ENCODE measurements at places on chromosomes 3 and 15.

- DNase-seq = no peak
Measured at GRCh38 chr15:100525436-100525835, 3.3 kb downstream of the CERS3 start.

GRCh38 chr3:4320096-4320911, 17.1 kb downstream of the SETMAR start:
- DNase-seq = no peak

DNA sequence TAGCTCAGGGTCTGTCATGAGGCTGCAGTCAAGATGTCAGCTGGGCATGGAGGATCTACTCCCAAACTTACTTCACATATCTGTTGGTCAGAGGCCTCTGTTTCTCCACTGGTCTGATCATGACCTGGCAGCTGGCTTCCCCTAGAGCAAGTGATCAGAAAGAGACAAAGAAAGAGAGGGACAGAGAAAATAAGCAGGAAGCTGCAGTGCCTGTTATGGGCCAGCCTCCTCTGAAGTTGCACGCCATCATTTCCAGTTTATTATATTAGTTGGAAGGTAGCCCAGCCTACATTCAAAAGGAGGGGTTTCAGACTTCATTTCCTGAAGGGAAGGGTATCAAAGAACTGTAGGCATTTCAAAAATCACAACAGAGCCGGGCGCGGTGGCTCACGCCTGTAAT, 5.0 kb upstream of the RPP25 start:
- DNase-seq = no peak

- DNase-seq = peak; percentile 64
Measured at GRCh38 chr3:106263011-106263410, 394.2 kb upstream of the CBLB start.

DNA sequence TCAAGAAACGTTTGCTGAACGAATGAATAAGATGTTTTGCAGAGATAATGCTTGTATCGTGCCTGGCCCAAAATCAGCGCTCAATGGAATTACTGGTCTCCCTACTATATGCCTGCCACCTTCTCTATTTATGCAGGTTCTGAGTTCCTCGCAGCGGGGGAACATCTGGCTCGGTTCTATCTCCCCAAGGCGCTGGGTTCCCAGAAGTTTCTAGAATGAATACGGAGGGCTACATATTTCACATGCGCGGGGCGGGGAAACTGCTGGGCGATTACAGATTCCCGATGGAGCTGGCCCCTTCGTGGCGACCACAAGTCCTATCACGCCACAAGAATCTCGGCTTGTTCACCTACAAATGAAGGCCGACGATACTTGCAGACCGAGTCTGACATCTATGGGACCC, 411 bp upstream of the EIF2B5 start:
- DNase-seq = peak; percentile 29

DNA sequence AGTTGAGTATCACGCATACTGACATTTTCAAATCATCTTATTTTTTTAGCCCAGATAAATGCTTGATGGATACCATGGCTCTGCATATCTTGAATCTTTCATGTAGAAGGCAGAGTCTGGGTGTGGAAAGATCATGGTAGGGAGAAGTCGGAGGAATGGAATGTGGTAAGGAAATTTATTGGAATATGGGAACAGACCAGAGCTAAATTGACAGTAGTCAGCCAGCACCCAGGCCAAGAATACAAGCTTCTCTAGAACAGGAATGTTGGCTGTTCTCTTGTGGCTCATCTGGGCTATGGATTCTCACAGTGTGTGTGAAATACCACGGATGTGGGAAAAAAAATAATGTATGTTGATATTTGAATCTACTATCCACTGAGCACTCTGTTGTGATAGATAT, 305.7 kb upstream of the COL8A1 start:
- DNase-seq = peak; percentile 85

GRCh38 chr15:91678003-91678402, 175.5 kb upstream of the SLCO3A1 start:
- DNase-seq = no peak

- no peak for DNase-seq
Measured at GRCh38 chr3:24522146-24522579, 27.5 kb upstream of the THRB start.

GRCh38 chr3:15610082-15610759, 8.7 kb downstream of the BTD start:
- peak; percentile 32 for DNase-seq

DNA sequence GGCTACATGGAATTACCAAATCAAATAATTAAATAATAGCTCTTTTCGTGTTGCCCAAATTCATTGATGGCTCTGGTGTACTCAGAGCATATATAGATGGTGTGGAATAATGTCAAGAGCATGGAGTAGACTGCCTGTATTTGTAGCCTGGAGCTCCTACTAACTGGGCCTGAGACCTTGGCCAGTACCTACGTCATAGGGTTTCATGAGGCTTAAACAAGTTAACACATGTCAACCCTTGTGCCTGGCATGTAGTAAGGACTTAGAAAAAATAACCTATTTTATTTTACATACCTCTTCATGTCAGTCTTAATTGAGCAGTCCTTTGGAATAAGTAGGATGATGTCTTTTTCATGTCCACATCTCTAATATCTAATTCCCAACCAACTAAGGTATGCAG, 223.7 kb upstream of the DPH6 start:
- DNase-seq = no peak

DNA sequence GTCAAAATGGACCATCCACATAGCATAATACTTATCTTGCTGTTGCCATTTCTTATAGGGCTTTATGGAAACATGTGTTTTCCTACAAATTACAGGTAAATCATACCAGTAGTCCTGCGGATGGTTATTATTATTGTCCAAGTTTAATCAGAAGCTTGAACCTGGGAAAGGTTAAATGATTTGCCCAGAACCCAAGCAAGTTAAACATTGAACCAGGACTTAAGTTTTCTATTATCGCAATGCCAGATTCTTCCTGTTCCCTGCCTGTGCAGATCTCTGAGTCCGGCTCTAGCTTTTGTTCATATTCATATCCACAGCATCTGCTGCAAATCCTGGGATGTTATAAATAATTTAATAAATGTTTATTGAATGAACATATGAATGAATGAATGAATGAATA, 12.5 kb downstream of the LPP start:
- DNase-seq = no peak

DNA sequence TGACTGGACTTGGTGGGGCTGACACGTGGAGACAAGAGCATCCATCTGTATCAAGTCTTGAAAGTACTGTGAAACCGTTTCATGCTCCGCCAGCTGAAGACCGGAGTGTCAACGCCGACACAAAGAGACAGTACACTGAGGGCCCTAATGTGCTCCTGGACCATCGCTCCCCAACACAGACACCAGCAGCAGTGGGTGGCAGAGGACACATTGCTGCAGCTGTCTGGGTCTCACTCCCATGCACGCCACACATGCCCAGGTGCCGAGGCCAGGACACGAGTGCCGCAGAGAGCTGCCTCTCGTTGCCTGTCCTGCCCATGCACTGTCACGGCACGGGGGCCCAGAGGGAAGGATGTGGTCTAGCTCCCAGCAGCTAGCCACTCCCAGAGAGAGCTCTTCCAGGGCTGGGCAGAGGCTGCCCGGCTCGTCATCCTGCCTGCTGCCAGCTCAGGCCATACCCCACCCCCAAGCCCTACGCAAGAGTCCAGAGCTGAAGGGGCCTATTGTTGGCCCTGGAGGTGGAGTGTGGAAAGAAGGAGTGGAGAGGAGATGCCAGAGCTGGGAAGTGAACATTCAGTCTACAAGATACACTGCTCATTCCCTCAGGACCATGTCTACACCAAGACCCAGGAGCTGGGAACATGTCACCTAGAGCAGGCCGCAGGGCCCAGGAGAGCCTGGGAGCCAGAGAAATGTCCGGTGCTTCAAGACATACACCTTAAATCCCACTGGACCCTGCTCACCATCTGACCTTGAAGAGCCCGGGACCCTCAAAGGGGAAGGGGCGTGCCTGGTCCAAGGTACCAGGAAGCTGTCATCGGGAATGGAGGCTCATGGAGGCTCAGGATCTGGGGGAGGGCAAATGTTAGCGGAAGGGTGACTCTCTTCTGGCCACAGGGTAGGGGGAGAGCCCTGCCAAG, 7.7 kb downstream of the TNK2 start:
- no peak for DNase-seq

DNA sequence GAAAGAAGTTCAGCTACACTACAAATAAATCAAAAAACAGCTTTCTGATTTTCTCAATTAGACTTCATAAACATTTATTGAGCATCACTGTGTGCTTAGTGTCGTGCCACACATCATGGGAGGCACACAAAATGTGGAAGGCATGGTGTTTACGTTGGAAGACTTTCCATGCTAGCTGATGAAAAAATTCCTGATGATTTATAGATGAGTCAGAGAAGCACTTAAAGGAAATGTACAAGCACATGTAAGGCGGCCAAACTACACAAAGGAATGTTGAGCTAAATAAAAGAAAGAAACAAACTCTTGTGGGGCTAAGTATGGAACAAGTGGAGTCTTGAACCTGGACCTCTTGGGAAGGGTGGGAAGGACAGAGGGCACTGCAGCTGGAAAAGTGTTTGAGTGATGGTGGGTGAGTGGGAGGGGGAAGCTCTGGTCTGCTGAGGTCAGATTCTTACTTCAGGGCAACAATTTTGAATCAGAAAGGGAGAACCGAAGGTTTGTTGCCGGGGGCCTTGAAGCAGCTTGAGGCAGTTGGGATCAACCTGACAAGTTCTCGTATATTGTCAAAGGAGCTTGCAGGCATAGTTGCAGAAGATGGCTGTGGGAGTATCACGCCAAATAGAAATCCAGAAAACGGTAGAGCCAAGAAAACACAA, 66.9 kb downstream of the FOXB1 start:
- peak; percentile 90 for DNase-seq

DNA sequence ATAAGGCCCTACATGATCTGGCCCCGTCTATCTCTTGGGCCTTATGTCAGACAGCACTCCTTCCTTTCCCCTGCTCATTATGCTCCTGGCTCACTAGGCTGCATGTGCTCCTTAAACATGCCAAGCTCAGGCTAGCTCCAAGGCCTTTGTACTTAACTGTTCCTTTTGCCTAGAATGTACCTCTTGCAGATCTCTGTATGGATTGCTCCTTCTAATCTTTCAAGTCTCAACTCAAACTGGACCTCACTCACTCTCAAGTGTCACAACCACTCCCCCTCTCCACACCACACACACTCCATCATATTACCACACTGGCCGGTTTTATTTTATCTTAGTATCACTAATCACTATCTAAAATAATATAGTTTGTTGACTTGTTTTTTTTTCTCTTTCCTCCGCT, 36.4 kb downstream of the ZMAT3 start:
- DNase-seq = no peak

- peak; percentile 94 for DNase-seq
Measured at GRCh38 chr3:15636028-15636709, 34.6 kb downstream of the BTD start.

- DNase-seq = no peak
Measured at GRCh38 chr3:196670339-196670738, 30.8 kb downstream of the NRROS start.

- DNase-seq = no peak
Measured at GRCh38 chr15:52912172-52912571, 122.0 kb upstream of the ONECUT1 start.

DNA sequence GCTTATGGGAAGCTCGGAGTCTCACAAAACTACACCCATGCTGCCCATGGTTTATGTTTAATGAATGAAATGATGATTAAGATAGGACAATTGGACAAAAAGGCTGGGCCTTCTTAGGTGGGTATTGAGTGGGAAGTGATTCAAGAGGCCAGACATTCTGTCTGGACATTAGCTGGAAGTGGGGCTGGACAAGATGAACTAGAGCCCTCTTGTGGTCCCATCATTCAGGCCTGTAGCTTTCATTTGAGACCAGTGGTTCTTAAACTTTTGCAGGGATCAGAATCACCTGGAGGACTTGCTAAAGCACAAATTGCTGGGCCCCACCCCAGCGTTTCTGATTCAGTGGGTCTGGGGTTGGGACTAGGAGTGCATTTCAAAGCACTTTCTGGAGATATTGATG, 290.4 kb upstream of the CTDSPL start:
- DNase-seq = peak; percentile 19

Data from fibroblast of upper back skin (primary cell).